ENCODE measurements at places on chromosomes 4 and X. TPM values are rescaled to one million over a fixed set of nuclear protein-coding genes. Genes with fewer than 3 reads are reported as not detected.

RASGEF1B gene
- total RNA-seq, result 5.3 TPM

DNA sequence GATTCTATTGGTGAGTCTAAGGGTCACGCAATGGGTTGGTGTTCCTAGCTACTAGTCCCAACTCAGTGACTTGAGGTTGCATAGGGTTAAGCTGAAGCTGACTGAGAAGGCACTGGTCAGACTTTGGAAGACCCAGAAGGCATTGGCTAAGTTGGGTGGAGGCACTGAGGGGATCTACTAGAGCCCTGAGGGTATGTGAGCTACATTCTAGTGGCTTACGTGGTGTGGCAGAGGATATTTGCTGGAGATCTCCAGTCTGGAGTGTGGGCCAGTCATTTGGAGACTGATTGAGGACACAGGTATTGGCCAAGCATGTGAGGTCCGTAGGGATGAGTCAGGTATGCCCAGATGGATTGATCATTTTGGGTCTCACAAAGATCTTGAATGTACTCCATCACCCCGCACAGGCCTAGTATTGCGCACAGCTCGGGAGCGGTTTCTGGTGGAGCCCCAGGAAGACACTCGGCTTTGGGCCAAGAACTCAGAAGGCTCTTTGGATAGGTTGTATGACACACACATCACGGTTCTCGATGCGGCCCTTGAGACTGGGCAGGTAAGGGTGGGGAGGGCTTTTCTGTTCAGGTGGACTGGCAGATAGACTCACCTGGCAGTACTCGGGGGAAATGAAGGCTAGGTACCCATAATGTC lies 7.2 kb downstream of the USP11 start:
- no peak overlapping the region for H3K4me3 ChIP-seq
- peaks cover 3% of the 10 kb centered on the region for H3K4me1 ChIP-seq
- DNase-seq, result no peak
- no peak overlapping the region for H3K27ac ChIP-seq
- no peaks in the 10 kb centered on the region for H3K36me3 ChIP-seq

DNA sequence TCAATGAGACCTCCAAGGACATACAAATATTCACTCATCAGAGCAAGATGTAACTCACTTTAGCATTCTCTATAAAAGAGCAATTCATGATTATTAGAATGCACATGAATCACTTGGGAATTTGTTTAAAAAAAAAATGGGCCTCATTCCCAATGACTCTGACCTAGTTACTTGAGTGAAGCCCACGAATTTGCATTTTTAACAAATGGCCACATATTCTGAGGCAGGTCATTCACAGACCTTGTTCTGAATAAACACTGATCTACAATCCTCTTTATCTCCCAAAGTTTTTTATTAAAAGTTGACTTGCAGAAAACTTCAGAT lies 255.1 kb upstream of the VEGFC start:
- H3K4me1 ChIP-seq, result no peaks in the 10 kb centered on the region
- no peak overlapping the region for H3K27ac ChIP-seq
- DNase-seq, result no peak
- H3K4me3 ChIP-seq, result no peak overlapping the region

DMP1 gene
- total RNA-seq, result not detected

DNA sequence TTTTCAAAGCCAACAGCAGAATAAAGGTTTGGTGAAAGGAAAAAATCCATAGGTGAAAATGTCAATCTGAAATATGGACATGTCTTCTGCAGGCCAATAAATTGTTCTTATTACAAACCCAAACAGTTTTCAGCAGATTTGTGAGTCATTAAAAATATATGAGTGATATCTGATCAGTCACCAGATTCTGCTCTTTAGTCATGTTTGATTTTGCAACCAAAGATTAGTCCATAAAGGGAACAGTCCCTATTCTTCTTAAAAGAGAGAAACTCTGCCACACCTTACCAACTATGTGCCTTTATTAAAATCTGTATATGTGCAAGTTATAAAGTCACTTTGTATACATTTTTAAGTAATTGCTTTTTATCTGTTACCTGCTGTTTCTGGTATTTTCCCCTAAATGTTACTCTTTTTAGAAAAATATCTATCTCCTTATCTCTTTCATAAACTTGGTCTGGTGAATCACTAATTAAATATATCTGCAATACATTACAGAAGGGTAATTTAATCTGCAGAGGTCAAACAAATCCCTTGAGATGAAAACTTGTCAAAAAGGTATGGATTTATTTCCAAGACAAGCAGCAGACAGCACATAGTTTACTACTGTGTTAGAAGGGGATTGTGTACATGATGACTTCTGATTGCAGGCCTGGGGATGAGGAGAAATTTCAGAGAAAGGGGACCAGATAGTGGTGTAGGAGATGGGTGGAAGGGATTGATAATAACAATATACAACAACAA lies 322.9 kb upstream of the NWD2 start:
- no peak overlapping the region for H3K27ac ChIP-seq
- no peak overlapping the region for H3K4me3 ChIP-seq
- H3K27me3 ChIP-seq, result no peaks in the 10 kb centered on the region

- H3K4me3 ChIP-seq, result no peak overlapping the region
- DNase-seq, result no peak
- no peaks in the 10 kb centered on the region for H3K27me3 ChIP-seq
Observed at GRCh38 chrX:34903316-34903715, 39.3 kb upstream of the FAM47B start.

- H3K27me3 ChIP-seq, result no peaks in the 10 kb centered on the region
- no peak overlapping the region for H3K4me3 ChIP-seq
- no peaks in the 10 kb centered on the region for H3K4me1 ChIP-seq
- no peak overlapping the region for H3K27ac ChIP-seq
- no peak for DNase-seq
- H3K36me3 ChIP-seq, result no peaks in the 10 kb centered on the region
Observed at GRCh38 chrX:926991-927390, 285.5 kb downstream of the CRLF2 start.

GRCh38 chrX:40757058-40757457 lies 21.7 kb upstream of the MED14 start:
- H3K27me3 ChIP-seq, result no peaks in the 10 kb centered on the region
- no peak overlapping the region for H3K4me3 ChIP-seq
- no peak for DNase-seq

DNA sequence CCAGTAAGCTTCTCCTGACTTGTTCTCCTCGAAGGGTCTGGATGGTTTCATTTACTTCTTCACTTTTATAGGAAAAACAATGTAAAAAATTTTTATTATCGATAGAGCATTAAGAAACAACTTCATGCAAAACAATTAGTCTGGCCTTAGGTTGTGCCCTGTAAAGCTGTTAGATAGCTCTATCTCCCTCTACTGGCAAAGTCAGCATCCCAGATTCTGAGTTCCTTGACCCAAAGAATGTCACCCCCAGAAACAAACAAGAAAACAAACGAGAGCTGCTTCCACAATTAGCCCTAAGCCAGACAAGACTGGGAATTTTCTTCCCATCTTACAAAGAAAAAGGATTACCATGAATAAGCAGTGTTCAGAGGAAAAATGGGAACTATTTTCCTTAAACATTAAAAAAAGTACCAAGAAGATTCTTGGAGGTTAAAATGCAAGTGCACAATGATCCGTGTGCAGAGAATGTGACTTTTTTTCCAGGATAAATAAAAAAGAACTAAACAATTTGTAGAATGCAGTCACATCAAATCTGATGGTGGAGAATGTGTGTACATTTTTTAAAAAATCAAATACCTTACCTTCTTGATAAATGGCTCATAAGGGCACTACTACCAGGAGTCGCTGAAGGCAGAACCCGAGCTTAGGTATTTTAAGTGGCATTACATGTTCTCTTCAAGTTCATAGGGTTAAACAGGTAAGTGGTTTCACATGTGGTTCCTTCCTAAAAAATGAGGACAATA lies 293.2 kb downstream of the FBXO8 start:
- no peaks in the 10 kb centered on the region for H3K36me3 ChIP-seq
- DNase-seq, result peak; percentile 77
- no peaks in the 10 kb centered on the region for H3K27me3 ChIP-seq
- no peak overlapping the region for H3K4me3 ChIP-seq
- H3K27ac ChIP-seq, result no peak overlapping the region

GRCh38 chr4:57374866-57375595 lies 264.8 kb upstream of the IGFBP7 start:
- H3K27me3 ChIP-seq, result no peaks in the 10 kb centered on the region
- H3K36me3 ChIP-seq, result no peaks in the 10 kb centered on the region
- H3K4me1 ChIP-seq, result peaks cover 7% of the 10 kb centered on the region
- no peak overlapping the region for H3K27ac ChIP-seq
- peak; percentile 15 for DNase-seq

DNA sequence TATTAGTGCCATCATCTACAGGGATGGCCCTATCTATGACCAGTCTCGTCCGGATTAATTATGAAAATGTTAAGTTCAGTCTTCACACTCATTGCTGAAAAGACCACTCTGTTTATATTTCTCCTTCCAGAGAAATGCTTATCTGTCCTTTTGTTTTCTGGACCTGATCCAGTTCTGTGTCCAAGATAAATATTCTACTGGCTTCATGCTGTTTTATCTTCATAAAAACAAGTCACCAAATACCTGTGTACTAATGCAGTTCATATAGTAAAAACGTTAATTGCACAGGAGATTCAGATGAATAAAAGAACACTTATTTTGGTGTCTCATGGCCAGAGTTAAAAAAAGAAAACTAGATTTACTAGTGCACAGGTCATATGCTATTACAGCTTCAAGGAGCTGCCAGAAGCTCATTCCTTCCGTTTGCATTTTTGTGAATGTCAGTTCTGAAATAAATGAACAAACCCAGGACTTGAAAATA lies 17.3 kb downstream of the FNIP2 start:
- H3K4me3 ChIP-seq, result no peak overlapping the region
- no peaks in the 10 kb centered on the region for H3K27me3 ChIP-seq
- no peaks in the 10 kb centered on the region for H3K4me1 ChIP-seq
- no peak overlapping the region for H3K27ac ChIP-seq
- DNase-seq, result no peak

DNA sequence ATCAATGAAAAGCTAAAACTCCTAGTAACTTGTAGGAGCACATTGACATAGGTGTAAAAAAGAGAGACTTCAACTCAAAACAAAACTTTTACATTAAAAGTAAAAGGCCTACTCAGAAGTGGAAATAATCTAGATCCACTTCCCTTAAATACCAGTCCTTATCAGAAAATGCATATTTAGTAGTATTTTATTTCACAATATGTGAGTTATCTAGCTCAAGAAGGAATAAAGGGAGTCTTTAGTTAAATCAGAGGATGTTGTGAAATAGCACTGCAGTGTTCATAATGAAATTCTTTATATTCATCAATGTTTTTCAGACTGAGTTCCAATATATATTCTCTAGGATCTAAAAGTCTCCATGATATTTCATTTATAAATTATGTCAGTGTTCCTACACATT lies 715.0 kb downstream of the GRID2 start:
- H3K27ac ChIP-seq, result no peak overlapping the region
- H3K4me1 ChIP-seq, result peaks cover 18% of the 10 kb centered on the region
- no peak overlapping the region for H3K4me3 ChIP-seq
- H3K27me3 ChIP-seq, result no peaks in the 10 kb centered on the region
- no peaks in the 10 kb centered on the region for H3K36me3 ChIP-seq

GRCh38 chrX:78321809-78322208 lies 5.6 kb downstream of the CYSLTR1 start:
- H3K4me3 ChIP-seq, result no peak overlapping the region
- no peaks in the 10 kb centered on the region for H3K36me3 ChIP-seq
- H3K27ac ChIP-seq, result no peak overlapping the region
- H3K27me3 ChIP-seq, result no peaks in the 10 kb centered on the region
- no peak for DNase-seq
- 0 out of 2 replicates have a peak, but pooled peaks cover 4% of the 10 kb centered on the region for H3K4me1 ChIP-seq

DNA sequence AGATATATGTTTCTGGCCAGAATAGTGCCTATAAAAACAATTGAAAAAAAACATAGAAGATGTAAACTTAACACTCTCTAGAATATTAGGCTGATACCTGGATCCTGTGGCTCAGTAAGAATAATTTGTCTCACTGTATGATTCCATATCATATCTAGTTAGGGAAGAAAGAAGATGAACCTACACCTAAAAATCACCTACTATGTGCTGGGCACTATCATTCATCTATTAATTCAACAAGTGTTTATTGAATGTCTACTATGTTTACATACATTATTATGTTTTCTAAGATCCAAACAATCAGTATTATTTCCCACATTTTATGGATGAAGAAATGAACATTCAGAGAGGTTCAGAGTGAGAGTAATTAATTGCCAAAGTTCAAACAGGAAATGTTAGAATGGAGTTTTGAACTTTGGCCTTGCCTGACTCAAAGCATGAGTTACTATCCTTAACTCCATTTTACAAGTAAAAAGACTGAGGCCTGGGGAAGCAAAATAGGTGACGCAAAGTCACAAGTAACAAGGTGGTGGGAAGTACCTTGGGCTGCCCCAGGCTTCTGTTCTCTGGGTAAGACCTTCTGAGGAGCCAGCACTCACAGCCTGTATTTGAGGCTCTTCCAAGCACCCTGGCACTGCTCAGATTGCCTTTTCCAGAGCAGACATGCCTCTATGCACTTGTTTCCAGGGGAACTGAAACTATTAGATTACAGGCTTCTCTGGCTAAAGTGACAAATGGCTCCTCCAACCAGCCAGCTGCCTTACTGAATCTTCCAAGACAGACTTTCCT lies 111.1 kb upstream of the ACSL4 start:
- no peak for DNase-seq
- no peak overlapping the region for H3K4me3 ChIP-seq
- H3K4me1 ChIP-seq, result peaks cover 15% of the 10 kb centered on the region
- no peak overlapping the region for H3K27ac ChIP-seq
- no peaks in the 10 kb centered on the region for H3K27me3 ChIP-seq
- H3K36me3 ChIP-seq, result no peaks in the 10 kb centered on the region

DNA sequence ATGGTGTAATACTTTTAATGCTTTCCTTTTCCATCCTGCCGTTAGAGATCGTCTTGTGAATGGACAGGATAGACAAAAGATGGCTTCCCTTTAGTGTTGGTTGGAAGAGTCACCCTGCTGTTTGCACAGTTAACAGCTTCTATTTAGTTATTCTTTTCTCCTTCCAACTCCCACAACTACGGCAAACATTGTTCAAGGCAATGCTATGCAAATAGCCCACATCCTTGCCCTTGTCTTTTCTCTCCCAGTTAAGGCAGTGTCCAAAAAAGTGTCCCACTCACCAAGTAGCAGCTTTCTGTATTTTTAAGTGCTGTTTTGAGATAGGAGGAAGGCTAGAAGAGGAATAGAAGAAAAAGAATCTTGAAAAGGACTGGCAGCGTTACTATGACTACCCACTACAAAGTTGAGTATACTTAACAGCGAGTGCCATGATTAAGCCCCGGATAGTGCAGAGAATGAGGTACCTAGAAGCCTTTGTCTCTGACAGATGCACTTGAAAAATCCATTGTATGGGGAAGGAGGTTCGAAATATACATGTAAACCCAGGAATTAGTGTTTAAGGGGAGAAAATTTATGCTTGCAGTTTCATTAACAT lies 12.1 kb upstream of the RUFY3 start:
- H3K36me3 ChIP-seq, result no peaks in the 10 kb centered on the region
- no peak overlapping the region for H3K4me3 ChIP-seq
- H3K4me1 ChIP-seq, result peaks cover 19% of the 10 kb centered on the region
- no peak overlapping the region for H3K27ac ChIP-seq
- DNase-seq, result no peak

C1QTNF7 gene
- not detected for total RNA-seq

Data from GM23338 (cell line).